ENCODE measurements at places on chromosomes 5 and 9. TPM values are rescaled to one million over a fixed set of nuclear protein-coding genes. Genes with fewer than 3 reads are reported as not detected.

The DEPDC1B gene
- not detected for total RNA-seq

The PRRX2 gene
- total RNA-seq, result not detected

The SLC22A4 gene
- 7.0 TPM for total RNA-seq

The C9 gene
- 0.31 TPM for total RNA-seq

The AFAP1L1 gene
- 40.8 TPM for total RNA-seq

The IGFBPL1 gene
- not detected for total RNA-seq

The DIPK1B gene
- 16.9 TPM for total RNA-seq

The SARDH gene
- total RNA-seq, result 5.3 TPM

The PCDHB4 gene
- total RNA-seq, result 1.8 TPM

The MARCHF3 gene
- total RNA-seq, result 16.2 TPM

The TLN1 gene
- total RNA-seq, result 397 TPM

The PSAT1 gene
- total RNA-seq, result 3.0 TPM

The TYRP1 gene
- 3.4 TPM for total RNA-seq

The ARHGEF39 gene
- total RNA-seq, result 1.1 TPM

The ZDHHC11 gene
- total RNA-seq, result 27.7 TPM

The NME5 gene
- total RNA-seq, result 1.6 TPM

The DMRTA1 gene
- total RNA-seq, result 1.9 TPM

The SLC6A7 gene
- not detected for total RNA-seq

The TMEM174 gene
- total RNA-seq, result not detected

The INSL4 gene
- not detected for total RNA-seq

The SMARCA2 gene
- total RNA-seq, result 74.3 TPM

The SMAD5 gene
- 44.0 TPM for total RNA-seq

The CDO1 gene
- 4.2 TPM for total RNA-seq

The NEURL1B gene
- total RNA-seq, result 15.4 TPM

The PAEP gene
- total RNA-seq, result not detected

The NDUFAF2 gene
- 25.9 TPM for total RNA-seq

The TNC gene
- total RNA-seq, result 31.5 TPM

The RNF208 gene
- 3.7 TPM for total RNA-seq

The SPATA31C1 gene
- not detected for total RNA-seq

The PCDHGA10 gene
- 3.0 TPM for total RNA-seq

The SLC24A2 gene
- total RNA-seq, result not detected

The RPS14 gene
- total RNA-seq, result 1,982 TPM

The PKN3 gene
- total RNA-seq, result 4.8 TPM

The SLC34A1 gene
- not detected for total RNA-seq

The CCNO gene
- 0.31 TPM for total RNA-seq

The CRHBP gene
- total RNA-seq, result 0.63 TPM

The MARCHF6 gene
- total RNA-seq, result 114 TPM

The SPTAN1 gene
- total RNA-seq, result 387 TPM
